ENCODE measurements at places on chromosomes 6 and 20. TPM values are rescaled to one million over a fixed set of nuclear protein-coding genes. Genes with fewer than 3 reads are reported as not detected.

The BCAS1 gene
- 1.1 TPM for total RNA-seq

The SRMS gene
- total RNA-seq = not detected

The BPIFA1 gene
- total RNA-seq = not detected

The CTCFL gene
- not detected for total RNA-seq

The NINL gene
- 9.1 TPM for total RNA-seq

The KIAA1755 gene
- 46.4 TPM for total RNA-seq

The OXT gene
- not detected for total RNA-seq

The ADA gene
- 6.1 TPM for total RNA-seq

The LKAAEAR1 gene
- total RNA-seq = not detected

The TMEM170B gene
- total RNA-seq = 7.3 TPM

The ZSWIM3 gene
- total RNA-seq = 4.5 TPM

The KCNG1 gene
- not detected for total RNA-seq

The TFAP2C gene
- 0.54 TPM for total RNA-seq

The RNF217 gene
- total RNA-seq = 79.5 TPM

The HLA-DOB gene
- 0.62 TPM for total RNA-seq

The GUCA1A gene
- total RNA-seq = not detected

The RAE1 gene
- total RNA-seq = 11.6 TPM

The KCNK16 gene
- not detected for total RNA-seq

The DEFB124 gene
- total RNA-seq = 7.6 TPM

The RIPPLY2 gene
- total RNA-seq = not detected

The LBP gene
- 7.8 TPM for total RNA-seq

The PRDM1 gene
- 10.5 TPM for total RNA-seq

The MYL9 gene
- 2,086 TPM for total RNA-seq

The BTNL2 gene
- total RNA-seq = not detected

The E2F1 gene
- total RNA-seq = 1.5 TPM

The NFKBIL1 gene
- 16.0 TPM for total RNA-seq

The CST7 gene
- 4.6 TPM for total RNA-seq

The B3GAT2 gene
- not detected for total RNA-seq

The LY6G6F gene
- not detected for total RNA-seq

The E2F3 gene
- total RNA-seq = 12.7 TPM

The TGM2 gene
- 449 TPM for total RNA-seq

The ZKSCAN4 gene
- 6.8 TPM for total RNA-seq

The ANKEF1 gene
- total RNA-seq = 2.3 TPM

The SLC17A2 gene
- total RNA-seq = not detected

The RARS2 gene
- 36.1 TPM for total RNA-seq

The ZSCAN31 gene
- 8.3 TPM for total RNA-seq

The PI3 gene
- total RNA-seq = not detected

The RSPO4 gene
- 0.93 TPM for total RNA-seq

The HLA-DQA1 gene
- 27.0 TPM for total RNA-seq

The NKAIN2 gene
- 1.4 TPM for total RNA-seq

The TRDN gene
- total RNA-seq = 0.23 TPM

The CPXM1 gene
- total RNA-seq = 3.4 TPM

The GNAS-AS1 gene
- 1.7 TPM for total RNA-seq

The C6orf132 gene
- 3.1 TPM for total RNA-seq

The MEP1A gene
- total RNA-seq = not detected

The CRISP3 gene
- not detected for total RNA-seq

The CD109 gene
- total RNA-seq = 26.1 TPM

The TCF21 gene
- total RNA-seq = 0.29 TPM

The SLC26A8 gene
- 0.26 TPM for total RNA-seq

The ABHD16B gene
- total RNA-seq = not detected

The EMILIN3 gene
- total RNA-seq = 0.39 TPM
